ENCODE measurements at places on chromosomes 11 and 22.
A peak's percentile ranks its signal among the peaks of the same experiment; 100 is the strongest.

DNA sequence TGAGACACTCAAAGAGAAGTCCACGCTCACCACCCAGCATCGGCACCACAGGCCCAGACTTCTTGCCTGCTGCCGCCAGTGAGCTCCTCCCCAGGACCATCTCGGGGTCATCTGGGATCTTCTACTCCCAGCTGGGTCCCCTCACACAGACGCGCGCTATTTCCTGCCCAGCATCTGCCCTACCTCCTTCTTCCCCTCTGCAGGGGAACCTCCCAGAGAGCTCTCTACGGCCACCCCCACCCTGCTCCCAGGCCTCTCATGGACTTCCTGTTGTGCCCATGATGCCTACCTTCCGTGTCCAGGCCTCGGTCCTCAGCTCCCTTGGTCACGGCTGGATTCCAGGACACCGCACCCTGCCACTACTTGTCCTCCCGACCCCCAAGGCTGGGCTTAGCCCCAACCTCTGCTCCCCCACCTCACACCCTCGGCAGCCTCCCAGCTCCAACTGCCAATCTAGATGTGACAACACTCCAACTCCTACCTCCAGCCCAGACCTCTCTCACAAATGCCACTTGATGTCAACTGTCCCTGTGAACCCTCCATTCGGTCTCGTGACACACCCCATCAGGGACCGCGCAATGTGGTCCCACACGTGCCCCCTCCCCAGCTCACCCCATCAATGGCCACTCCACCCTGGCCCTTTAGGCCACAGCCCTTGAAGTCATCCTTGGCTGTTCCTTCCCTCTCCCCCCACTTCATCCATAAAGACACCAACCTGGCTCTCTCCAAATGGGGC is 45.3 kb downstream of the SGSM3 start:
- DNase-seq: no peak

- DNase-seq: no peak
These were observed 256.9 kb downstream of the KIRREL3 start for GRCh38 chr11:126743628-126744027.

DNA sequence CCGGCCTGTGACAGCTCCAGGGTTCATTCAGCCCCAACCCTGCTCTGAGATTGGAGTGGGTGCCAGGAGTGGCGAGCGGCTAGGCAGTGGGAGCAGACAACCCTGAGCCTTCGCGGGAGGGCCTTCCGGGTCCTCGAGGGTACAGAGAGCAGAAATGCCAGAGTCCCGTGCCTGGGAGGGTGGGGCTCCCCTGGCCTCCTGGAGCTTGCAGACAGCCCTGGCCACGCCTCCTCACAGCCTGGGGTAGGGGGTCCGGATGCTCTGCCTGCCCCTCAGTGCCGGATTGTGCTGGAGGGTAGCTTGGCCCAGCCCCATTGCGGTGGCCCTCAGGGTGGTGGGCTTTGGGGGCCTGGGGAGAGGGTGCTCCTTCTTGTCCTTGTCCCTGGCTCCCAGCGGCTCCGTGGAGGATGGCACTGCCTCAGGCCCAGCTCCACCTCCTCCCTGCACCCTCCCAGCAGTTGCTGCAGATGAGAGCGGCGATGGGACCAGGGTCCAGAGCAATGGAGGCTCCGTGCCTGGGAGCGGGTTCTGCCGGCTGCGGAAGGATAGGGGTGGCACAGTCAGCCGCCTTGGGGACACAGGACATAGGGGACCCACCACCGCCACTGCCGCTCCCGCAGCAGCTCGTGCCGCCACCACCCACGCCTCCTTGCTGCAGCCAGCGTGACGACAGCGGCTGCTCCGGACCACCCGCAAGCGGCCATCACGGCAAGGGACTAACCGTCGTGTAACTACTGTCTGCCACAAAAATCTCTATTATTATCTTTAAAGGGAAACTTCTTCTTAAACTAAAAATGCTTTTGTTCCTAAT is 34.9 kb upstream of the OR10G7 start:
- DNase-seq: no peak

- DNase-seq: no peak
These were observed 4.2 kb downstream of the CAPN1 start for GRCh38 chr11:65185869-65186341.

DNA sequence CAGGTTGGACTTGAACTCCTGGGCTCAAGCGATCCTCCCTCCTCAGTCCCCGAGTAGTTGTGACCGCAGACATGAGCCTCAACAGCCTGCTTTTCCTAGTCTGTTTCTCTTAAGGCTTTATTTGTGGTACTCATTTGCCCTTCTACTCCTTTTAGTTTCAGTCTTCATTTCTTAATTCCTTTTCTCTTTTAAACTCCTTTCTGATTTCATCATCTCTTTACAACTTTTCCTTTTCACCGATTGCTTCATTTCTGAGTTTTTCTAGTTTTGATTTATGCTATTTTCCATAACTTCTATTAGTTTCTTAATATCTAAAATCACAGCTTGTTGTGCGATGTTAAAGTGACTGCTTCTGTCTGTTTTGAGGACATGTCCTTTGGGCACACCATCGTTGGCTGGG is 17.3 kb upstream of the MRGPRF start:
- no peak for DNase-seq

- no peak for DNase-seq
These were observed 67.1 kb downstream of the PIWIL3 start for GRCh38 chr22:24707470-24707801.

- no peak for DNase-seq
These were observed 10.7 kb upstream of the ACCSL start for GRCh38 chr11:44036811-44037657.

DNA sequence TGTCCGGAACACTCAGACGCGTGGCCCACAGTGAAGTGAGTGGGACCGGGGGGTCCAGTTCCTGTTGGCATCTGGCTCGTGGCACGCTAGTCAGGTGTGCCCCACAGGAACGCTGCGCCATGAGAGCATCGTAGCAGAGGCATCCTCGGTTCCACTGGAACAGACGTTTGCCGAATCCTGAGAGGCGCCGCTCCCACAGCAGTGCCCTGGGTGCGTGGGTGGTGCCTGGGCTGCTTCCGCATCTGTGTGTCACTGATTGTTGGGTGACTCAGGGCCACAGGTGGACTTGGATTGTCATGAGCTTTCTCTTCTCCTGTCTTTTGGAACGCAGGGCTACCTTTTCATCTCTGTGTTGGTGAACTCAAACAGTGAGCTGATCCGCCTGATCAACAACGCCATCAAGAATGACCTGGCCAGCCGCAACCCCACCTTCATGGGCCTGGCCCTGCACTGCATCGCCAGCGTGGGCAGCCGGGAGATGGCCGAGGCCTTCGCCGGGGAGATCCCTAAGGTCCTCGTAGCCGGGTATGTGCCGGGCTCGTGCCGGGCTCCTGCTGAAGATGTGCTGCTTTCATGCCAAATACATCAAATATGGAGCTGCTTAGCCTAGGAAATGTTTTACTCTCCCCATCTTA is 46.2 kb downstream of the AP2A2 start:
- DNase-seq: no peak

DNA sequence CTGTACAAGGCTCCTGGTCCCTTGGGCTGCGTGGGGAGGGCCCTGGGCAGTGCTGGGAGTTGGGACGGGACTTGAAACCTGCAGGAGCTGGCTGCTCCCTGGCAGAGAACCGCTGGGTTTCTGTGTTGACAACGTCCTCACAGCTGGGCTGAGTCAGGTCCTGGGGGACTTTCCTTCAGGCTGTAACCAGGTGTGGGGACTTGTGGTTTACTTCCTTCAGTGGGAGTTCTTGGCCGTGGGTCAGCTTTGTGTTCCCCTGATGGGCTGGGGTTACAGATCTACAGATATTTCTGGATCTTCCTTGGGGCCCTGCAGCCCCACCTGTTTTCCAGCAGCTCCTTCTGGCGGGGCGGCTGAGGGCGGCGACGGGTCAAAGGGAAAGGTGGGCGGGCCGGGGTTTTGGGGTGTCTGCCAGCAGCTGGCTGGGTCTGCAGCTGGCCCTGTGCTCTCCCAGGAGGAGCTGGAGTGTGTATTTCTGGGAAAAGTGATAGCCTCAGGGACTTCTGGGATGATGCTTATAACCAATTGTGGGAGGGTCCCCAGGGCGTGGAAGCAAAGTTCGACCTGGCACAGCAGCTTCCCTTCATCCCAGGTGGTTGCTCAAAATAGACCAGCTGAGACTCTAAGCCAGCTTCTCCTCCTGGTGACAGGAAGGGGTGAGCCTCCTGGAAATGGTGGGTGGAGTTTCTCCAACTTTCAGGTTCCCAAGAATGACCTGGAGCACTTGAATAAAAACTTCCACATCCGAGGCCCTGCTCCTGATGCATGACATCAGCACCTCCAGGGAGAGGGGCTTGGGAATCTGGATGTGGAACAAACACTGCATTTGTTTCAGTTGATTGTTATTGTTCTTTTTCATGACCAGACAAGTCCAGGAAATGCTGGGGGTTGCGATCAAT is 19.1 kb downstream of the ST14 start:
- no peak for DNase-seq

DNA sequence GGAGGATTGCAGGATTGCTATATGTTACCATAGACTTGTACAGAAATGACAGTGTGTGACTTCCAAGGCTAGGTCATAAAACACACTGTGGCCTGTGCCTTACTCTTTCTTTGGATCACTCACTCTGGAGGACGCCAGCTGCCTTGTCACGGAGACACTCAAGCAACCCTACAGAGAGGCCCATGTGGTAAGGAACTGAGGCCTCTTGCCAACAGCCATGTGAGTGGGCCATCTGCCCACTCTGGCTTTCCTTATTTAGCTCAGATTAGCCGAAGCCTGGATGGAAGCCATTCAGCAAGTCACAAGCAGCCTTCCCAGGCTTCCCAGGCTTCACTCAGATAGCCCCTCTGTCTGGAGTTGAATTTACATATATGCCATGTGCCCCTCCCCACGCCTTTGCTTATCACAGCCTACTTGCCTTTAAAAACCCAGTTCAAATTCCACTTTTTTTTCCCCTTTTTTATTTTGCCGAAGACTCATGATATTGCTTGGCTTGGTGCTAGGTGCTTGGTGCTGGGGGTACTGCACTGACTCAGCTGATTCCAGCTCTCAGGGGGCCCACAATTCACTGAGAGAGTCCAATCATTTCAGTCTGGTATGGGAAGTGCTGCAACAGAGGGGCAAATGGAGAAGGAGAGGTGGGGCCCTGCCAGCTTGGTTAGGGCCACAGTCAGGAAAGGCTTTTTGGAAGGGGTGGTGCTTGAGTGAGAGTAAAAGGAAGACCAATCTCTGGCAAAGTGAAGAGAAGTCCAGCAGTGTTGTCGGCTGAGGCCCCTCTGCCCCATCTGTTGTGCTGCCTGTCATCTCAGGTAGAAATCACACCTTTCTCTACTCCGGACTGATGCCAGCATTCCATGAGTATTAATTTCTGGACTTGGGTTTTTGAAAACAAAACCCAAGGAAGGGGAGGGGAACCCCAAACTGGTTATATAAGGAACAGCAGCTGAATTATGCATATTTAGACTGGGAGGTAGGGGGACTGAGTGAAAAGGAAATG is 14.5 kb upstream of the P4HA3 start:
- DNase-seq: no peak

DNA sequence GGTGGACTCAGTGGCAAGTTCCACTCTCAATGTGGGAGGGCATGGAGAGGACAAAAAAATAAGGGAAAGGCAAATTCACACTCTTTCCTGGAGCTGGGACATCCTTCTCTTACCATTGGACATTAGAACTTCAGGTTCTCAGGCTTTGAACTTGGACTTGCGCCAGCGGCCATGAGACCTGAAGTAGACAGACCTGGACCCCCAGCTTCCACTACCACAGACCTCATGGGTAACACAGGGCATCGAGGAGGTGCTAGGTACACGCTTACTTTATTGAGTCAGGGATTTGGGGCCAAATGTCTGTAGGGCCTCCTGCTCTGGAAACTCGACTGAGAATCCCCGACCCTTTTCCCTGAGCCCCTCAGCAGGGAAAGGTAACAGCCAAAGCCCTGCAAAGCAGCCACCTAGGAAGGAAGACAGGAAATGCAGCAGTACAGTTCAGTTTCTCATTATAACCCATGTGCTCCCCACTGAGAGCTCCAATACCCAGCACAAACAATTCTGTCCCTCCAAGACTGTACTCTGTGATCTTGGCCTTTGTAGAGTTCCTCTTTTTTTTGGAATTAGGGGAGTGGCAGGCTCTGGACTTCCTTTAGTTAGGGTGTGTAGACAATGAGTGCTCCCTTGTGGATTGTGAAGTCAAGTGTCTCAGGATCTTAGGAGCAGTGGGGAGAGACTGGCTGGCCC is 5.7 kb downstream of the CHRNA10 start:
- DNase-seq: no peak

- no peak for DNase-seq
These were observed 199.4 kb upstream of the LUZP2 start for GRCh38 chr11:24297461-24297860.

DNA sequence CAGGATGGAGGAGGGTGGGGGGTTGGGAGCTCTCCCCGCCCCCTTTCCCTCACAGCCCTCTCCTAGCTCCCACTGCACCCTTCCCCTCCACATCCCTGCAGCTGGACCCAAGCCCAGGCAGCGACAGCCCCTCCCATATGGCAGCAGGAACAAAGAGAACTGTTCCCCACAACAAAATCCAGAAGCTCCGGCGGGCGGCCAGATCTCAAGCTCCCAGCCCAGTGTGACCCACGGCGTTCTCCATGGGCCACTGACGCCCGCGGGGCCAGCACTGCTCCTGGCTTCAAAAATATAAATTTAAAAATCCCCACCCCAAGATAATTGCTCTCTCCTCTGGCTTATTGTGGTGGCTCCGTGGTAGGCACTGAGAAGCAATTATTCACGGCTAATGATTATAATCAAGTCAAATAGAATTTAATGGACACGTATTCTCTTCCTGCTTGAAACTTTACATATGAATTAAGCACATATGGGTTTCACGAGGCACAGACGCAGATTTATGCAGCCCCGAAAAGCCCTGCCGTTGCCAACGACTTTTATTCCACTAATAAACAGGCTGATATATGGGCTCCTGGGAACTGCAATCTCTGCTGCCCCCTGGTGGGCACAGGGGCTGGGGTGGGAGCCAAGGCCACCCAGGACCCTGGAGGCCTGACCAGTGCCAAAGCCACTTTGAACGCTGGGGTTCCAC is 17.5 kb downstream of the MACROD1 start:
- DNase-seq: peak; percentile 59

GRCh38 chr11:6223854-6224253 is 10.6 kb downstream of the FHIP1B start:
- DNase-seq: no peak

GRCh38 chr11:101803651-101804050 is 111.2 kb upstream of the CEP126 start:
- DNase-seq: no peak

DNA sequence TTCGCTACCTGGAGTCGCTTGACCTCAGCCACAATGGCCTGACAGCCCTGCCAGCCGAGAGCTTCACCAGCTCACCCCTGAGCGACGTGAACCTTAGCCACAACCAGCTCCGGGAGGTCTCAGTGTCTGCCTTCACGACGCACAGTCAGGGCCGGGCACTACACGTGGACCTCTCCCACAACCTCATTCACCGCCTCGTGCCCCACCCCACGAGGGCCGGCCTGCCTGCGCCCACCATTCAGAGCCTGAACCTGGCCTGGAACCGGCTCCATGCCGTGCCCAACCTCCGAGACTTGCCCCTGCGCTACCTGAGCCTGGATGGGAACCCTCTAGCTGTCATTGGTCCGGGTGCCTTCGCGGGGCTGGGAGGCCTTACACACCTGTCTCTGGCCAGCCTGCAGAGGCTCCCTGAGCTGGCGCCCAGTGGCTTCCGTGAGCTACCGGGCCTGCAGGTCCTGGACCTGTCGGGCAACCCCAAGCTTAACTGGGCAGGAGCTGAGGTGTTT is 12.8 kb downstream of the TSKU start:
- no peak for DNase-seq

- no peak for DNase-seq
These were observed 61.8 kb downstream of the SMIM38 start for GRCh38 chr11:69217276-69218105.

Measured in stimulated activated CD8-positive, alpha-beta memory T cell treated with anti-CD3 and anti-CD28 coated beads, Interleukin-7, amount 100 ng/mL, for 24 hours (primary cell).